Left lung (tissue), 14 donors: ENCODE measurements at places on chromosomes 3 and 15. TPM values are rescaled to one million over a fixed set of nuclear protein-coding genes. Genes with fewer than 3 reads are reported as not detected.

CDCP1 gene
- polyA plus RNA-seq = 0.60 TPM

PIERCE2 gene
- 1.8 TPM for polyA plus RNA-seq

ENTPD3 gene
- polyA plus RNA-seq = 11.2 TPM

CPN2 gene
- polyA plus RNA-seq = not detected

ADCY5 gene
- 14.8 TPM for polyA plus RNA-seq

TMC3 gene
- 0.14 TPM for polyA plus RNA-seq

GRM2 gene
- polyA plus RNA-seq = 0.72 TPM

PIF1 gene
- polyA plus RNA-seq = 11.8 TPM
